ENCODE measurements at places on chromosomes 1 and 21.

DNA sequence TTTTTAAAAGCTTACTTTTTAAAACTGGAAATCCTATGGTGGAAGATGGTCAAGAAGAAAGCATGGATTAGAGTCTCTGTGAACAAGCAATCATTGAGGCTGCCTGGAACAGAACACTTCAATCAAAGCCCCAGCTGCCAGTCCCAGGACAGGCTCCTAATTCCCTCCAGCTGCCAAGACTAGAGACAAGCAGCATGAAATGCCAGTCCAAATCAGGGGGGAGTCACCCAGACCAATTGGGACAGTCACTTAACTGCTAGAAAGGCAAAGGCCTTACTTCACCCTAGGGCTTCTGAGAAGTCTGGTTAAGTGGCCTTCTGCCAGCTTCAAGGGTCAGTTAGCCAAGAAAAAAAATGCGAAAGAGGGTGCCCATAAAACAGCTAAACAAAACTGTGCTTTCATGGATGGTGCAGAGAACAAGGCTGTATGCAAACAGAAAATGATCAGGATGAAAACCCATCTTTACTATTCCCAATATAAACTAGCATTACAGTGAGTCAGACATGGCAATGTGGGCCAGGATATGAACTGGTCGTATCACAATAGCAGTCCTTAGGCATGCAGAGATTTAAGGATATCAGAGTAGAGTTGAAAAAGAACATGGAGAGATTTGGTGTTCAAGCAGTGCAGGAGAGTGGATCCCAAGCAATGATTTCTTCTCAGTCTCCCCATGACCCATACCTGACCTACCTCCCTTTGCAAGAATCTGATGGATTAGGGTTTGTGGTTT, 31.0 kb upstream of the MAN1A2 start:
- DNase-seq = no peak

GRCh38 chr1:50971748-50972305, 1.8 kb downstream of the CDKN2C start:
- no peak for DNase-seq

DNA sequence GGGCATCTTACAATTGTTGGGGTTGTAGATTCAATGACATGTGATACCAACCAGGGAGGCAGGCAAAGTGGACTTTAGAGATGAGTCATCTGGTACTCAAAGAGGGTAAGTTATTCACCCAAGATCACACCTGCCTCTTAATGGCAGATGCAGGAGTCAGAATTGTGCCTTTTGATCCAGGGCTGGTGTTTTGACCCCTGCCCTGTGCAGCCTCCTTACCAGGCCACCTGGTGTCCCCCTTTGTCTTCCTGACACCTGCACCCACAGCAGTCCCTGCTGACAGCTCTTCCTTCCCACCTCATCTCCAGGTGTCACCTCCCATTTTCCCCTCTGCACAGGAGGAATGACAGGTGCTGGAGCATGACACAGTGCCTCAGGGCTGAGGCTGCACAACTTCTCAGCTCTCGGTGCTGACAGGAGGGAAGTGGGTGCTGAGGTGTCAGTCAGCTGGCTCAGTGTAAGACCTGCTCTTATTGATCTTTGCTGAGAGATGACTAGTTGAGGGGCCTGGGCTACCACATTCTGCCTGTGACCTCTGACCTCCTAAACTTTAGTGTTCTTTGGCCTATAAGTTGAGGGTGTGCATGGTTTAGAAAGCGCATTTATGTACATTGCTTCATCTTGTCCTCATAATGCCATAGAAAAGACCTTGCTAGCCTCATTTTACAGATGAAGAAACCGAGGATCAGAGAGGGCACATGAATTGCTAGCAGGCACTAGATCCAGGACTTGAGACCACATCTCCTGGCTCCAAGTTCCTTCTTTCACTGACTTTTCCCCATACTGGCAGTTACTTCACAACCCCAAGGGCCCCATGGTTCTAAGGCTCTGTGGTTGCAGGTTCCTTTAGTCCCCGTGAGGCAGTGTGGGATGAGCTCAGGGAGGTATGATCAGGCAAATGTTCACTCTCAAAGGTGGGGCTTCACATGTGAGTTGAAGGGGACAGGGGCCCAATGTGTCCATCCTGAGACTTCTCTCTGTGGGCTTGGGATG, 31.3 kb downstream of the CACNA1E start:
- no peak for DNase-seq

- no peak for DNase-seq
These were observed 232.5 kb upstream of the TMEM51 start for GRCh38 chr1:14921057-14921456.

DNA sequence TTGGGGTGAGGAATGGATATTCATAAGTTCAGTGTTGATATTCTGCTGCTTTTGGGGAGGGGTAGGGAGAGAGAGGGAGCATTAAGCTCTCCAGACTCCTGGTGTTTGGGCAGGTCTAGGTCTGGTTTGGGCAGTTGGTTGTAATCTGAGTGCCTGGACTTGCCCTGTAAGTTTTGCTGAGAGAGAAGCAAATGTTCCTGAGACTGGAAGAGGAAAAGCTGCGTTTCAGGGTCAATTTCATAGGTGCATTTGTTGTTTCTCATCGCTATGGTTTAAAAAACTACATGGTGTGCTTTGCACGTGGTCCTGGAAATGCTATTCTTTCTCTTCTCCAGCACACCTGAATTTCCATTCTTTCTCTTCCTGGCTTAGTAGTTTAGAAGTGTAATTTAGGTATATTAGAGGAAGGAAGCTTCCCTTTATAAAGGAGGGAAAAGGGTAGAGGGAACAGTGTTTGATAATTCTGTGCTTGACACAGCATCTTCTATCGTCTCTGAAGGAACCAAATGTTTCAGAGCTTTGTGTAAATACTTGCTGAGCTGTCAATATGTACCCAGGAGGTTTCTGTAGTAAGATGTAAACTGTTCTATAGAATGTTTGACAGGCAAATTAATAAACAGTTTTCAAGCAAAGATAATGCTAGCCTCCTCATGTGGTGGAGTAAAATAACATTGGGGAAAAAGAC, 6.3 kb downstream of the ARID1A start:
- DNase-seq = peak; percentile 62

DNA sequence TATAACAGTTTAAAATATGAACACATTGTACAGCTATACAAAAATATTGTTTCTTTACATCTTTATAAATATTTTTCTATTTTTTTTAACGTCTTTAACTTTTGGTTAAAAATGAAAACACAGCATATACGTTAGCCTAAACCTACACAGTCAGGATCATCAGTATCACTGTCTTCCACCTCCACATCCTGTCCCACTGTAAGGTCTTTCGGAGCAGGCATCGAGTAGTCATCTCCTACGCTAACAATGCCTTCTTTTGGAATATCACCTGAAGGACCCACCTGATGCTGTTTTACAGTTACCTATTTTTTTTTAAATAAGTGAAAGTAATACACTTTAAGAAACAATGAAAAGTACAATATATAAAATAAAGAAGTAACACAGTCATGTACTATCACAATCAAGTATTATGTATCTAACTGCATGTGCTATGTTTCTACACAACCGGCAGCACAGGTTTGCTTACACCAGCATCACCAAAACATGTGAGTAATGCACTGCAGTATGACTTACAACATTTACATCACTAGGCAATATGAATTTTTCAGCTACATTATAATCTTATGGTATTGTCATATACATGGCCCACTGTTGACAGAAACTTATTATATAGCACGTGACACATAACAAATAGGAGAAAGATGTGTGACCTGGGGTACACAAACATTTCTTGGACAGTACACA, 254.4 kb downstream of the AKT3 start:
- DNase-seq = no peak

DNA sequence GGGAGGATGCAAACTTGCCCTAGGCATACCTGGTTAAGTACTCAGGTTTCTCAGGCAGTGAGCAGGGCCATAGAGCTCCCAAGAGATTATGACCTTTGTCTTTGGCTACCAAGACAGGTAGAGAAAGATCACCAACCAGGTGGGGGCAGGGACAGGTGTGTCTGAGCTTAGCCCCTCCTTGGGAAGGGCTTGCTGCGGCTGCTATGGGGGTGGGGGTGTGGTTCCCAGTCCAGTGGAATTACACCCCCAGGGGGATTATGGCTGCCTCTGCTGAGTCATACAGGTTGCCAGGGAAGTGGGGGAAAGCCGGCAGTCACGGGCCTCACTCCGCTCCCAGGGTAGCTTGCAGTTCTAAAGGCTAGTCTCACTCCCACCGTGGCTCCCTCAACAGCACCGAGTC, 65.2 kb upstream of the FAM163A start:
- no peak for DNase-seq

Measured in RPMI8226 (cell line).